WERI-Rb-1 (cell line): ENCODE measurements at places on chromosomes 12 and 14.

GRCh38 chr14:104895207-104895785 is 29.4 kb upstream of the PLD4 start:
- no peak for DNase-seq

DNA sequence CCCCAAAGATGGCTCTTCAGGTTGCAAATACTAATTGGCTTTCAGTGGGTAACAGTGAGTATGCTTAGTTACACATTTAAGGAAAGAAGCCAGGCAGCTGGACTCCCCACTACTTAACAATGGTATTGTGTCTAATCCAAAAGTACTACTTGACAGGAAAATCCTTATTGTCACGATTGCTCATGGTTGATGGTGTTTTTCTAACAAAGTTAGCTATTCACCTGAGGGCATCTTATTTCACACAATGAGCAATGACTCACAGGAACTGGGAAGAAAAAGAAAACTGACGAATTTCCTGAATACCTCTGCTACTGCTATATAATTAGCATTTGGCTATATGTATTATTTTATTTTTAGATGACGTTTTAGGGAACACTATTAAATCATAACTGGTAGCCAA is 33.4 kb upstream of the ALG10 start:
- DNase-seq = no peak

DNA sequence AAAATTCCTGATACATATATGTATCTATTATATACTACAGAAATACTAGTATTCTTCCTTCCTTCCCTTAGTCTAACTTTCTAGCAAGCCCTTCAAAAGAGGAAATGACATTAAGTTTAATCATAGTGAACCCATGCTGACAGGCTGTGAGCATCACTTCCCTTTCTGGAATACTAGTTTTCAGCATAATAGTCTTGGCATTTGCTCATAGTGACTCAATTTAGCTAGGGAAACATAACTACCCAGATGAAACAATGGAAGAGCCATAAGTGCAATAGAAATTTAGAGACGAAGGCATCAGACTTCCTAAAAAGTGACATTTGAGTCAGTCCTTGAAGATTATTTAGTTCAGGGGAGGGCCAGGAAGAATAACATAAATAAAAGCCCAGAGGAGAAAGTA is 184.5 kb upstream of the CRY1 start:
- DNase-seq = no peak

DNA sequence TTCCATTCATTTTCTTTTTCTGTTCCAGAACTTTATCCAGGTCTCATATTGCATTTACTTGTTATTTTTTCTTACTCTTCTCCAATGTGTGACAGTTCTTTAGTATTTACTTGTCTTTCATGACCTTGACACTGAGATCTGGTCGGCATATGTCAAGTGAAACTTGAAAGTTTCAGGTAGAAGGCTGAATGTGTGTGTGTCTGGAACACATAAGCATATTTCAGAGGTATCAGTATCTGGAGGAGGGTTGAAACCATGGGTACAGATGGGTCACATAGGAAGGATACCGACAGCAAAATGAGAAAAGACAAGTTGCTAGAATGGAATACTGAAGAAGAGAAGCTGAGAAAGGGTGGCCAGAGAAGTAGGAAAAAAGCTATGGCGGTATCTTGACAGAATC is 22.5 kb upstream of the PTGDR start:
- no peak for DNase-seq

GRCh38 chr12:65930114-65930828 is 106.0 kb downstream of the HMGA2 start:
- no peak for DNase-seq

GRCh38 chr14:104323551-104324175 is 185.3 kb downstream of the KIF26A start:
- DNase-seq = no peak

DNA sequence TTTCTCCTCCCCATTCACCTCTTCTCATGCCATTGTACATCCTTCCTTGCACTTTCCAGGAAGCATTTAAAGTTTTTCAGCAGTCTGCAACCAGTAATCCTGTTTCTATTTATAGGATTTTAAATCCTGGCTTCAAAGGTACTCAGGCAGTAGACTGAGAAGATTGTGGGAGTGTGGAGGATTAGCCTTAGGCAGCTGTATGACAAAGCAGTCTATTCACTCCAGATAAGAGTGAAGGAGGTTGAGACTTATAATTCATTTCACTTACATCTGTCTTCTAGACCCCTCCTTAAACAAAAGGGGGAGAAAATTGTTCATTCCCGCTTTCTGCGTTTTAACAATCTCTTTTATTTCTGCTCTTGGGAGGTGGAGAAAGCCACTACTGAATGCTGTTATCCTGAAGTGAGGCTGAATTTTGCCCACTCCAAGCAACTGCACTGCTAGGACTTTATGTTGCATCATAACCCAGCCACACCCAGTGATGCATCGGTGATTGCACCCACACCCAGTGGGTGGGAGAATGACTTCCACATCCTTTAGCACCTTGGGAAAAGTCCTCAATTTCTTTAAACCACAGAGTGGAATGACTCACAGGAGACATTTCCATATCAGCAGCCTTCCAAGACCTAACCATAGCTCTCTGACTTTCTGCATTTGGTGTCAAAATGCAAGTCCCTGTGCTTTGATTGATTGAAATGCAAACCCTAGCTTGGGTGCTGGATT is 382.5 kb upstream of the ATP2B1 start:
- peak; percentile 68 for DNase-seq

DNA sequence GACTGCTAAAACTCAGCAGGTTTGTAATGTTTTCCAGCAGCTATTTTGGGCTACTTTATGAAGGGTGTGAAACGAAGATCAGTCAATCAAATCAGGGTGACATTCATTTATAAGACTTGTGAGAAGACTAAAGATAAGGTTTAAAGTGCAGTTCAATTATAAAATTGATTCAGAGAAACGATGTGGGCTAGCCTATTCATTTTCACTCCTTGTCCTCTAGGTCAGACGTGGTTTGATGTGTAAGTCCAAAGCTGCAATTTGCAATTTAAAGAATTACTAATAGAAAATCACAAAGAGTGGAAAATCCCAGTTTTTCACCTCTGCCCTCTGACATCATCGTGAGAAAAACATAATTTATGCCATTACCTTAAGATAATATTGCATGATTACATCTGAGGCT is 243.5 kb upstream of the NOVA1 start:
- no peak for DNase-seq

DNA sequence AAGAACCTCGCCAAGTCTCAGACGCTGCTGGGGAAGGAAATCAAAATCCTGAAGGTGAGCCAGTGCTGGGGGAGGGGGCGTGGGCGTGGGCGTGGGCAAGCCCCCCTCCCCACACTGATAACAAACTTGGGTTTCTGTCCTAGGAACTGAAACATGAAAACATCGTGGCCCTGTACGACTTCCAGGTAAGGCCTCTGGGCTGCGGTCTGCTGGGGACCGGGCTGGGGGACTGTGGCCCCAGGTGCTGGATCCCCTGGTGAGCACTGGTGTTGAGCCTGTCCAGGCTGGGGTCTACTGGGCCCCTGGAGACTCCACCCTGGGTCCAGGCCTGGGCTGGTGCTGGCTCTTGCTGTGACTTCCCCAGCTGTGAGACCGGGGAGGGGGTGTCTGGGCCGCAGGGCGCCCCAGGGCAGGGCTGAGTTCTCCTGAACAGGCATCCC is 1.2 kb downstream of the ULK1 start:
- no peak for DNase-seq

DNA sequence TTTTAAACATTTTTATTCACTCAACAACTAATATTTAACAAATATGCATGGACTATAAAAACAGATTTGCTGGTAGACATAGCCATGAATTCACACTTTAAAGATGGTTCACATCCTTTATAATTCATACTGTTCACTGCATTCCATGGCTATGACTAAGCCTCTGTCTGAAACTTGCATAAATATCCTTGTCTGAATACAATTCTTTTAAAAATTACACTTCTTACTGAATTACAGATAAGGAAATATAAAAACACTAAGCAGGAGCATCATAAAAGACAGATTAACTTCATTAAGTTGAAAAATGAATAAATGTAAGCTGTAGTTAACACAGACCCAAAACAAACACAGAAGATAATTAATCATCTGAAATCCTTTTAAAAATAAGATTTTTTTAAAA is 53.8 kb downstream of the GXYLT1 start:
- no peak for DNase-seq

DNA sequence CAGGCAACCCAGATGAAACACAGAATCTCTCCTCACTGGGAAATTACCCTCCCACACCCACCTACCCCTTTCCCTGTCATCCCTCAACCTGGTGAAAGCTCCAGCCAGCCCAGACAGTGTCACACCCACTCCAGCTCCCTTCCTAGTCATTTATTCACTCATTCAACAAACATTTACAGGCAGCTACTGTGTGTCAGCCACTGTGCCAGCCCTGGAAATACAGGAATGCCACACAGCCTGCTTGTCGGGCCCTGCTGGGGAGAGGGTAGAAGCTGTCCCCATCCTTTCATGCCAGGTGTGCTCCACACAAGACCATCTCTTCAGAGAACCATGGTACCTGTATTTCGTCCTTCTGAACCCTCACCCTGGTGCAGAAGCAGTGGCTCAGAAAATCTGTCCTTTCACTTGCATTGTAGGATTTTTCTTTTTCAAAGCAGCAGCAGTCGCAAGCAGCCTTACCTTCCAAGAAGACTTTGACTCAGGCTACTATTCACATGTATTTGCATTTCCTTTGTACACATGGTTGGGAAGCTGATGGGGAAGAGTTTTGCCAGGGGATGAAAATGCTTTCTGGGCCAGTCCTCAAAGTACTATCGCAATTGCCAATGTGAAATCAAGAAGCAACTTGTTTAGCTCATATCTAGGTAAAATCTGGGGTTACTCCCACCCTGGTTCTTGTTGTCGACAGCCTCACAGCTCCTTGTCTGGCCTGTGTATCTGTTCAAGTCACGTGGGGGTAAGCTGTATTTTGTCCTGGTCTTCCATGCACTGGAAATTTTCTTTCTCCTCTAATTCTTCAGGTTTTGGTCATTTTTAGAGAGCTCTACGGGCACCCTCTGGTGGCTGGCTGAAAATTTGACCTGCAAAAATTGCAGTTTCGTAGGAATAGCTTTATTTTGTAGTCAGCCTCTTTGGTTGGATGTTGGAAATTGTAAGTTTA is 147.4 kb upstream of the EGLN3 start:
- no peak for DNase-seq

GRCh38 chr14:85214471-85214870 is 315.5 kb upstream of the FLRT2 start:
- no peak for DNase-seq

- peak; percentile 79 for DNase-seq
Measured at GRCh38 chr12:13362260-13362841, 165.8 kb downstream of the EMP1 start.

- DNase-seq = no peak
Measured at GRCh38 chr14:82084813-82085212, 551.2 kb upstream of the SEL1L start.

DNA sequence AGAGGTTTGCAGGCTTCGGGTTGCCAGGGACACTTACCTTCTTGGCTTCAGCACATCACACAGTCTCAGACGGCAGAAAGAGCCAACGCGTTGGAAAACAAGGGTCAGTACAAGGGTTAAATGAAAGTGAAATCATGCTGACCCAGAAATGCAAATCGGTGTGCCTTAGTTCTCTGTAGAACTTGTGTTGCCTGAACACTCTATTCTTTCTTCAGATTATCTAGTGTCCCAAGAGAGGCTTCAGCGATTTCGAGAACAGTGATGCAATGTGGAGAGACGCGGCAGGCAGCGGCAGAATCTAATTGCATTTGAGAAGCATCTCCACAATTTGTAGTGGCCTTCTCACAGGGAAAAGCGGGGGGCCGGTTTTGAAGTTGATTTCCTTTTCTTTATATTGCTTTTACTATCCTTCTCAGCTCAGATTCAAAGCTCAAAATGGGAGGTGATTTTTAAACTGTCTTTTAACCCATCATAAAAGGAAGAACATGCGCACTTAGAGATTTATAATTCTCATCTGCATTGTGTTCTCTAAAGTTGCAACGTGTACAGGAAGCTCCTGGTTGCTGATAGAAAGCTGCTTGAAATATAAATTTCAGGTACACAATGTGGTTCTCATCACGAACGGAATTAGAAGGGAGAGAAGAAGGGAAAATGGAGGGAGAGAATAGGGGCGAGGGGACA is 67.8 kb upstream of the EGLN3 start:
- no peak for DNase-seq

DNA sequence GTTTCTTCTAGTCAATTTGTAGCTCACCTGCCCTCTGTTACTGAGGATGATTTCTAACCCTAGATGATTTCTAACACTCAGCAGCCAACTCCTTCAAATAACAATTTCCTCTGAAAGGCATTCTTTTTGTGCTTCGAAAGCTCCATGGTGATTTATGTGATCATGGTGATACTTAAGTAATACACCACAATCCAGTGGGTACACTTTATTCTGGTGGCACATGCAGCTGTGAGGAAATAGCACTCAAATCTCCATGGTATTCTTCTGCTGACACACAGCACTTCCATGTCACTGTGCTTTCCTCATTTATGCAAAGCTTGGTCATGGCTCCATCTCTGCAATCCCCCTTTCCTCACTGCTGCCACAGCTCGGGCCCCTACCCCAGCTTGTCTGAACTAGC is 73.7 kb downstream of the PTPN21 start:
- DNase-seq = no peak

- DNase-seq = no peak
Measured at GRCh38 chr12:23611320-23611719, 338.1 kb downstream of the SOX5 start.
